Activated naive CD4-positive, alpha-beta T cell (primary cell): ENCODE measurements at places on chromosomes 7 and 10.

DNA sequence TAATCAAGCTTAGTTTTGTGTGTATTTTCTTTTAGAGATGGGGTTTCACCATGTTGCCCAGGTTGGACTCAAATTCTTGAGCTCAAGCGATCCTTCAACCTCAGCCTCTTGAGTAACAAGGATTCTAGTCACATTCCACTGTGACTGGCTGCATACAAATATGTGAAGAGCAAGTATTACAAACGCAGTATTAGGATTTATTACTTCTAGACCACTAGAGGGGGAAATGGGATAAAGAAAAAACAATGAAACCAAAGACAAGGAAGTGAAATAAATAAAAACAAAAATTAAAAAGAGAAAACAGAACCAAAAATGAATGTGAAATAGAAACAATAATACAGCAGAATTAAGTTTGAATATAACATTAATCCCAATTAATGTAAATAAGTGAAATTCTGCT, 308.7 kb downstream of the ANKRD30A start:
- no peak for DNase-seq

DNA sequence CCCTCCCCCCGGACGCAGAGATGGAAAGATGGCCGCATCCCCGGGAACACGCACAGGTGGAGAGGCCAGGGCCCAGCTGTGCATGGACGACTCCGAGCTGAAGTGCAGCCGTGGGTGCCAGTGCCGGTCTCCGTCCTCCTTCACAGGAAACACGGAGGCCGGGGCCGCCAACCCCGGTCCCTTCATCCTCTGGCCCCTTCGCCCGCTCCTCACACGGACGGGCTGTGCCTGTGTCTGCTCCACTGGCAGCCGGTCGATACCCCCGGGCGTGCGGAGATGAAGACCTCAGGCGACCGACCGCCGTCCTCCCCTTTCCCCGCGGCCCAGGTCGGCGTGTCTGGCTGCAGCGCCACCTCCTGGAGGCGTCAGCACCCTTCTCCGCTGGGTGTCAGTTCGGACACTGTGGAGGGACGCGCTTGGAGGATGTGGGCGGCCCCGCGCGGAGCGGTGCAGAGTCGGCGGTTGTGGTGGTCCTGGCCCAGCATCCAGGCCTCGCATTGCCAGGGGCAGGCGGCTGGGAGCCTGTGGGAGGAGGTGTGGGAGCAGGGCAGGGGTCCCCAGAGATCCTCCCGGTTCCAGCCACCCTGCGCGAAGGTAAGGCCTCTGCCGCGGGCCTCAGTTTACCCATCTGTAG, 9.9 kb downstream of the ZNF511 start:
- peak; percentile 63 for DNase-seq

DNA sequence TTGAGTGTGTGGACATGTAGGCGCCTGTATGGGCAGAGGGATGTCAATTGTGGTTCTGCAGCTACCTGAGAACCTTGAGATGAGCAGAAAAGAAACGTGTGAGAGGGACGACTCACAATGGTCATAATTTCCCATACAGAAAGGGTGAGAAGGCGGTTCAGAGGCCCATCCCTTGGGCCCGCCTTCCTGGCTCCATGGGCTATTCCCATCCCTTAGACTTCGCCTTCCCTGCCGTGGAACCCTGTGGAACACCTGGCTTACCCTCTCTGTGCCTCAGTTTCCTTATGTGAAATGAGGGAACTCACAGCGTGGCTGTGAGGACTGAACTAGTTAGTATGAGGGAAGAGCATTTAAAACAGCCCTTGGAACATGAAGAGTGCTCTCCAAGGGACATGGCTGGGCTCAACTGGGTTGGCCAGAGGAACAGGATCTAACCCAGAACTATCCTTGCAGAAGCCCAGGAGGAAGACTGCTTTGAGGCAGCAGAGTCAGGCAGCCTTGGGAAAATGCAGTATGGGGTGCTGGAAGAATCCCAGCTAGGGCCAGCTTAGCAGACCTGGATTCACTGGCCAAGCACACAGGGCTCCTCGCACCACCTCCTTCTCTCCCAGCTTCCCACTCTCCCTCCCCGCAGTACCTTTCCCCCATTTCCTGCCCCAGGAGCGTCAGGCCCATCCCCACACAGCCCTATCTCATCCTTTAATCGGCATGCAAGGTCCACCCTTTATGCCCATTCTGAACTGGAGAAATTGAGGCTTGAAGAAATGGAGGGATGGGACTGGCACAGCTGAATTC, 11.1 kb upstream of the ZMIZ1 start:
- DNase-seq = no peak

- no peak for DNase-seq
Measured at GRCh38 chr10:129832573-129833467, 131.3 kb downstream of the EBF3 start.

DNA sequence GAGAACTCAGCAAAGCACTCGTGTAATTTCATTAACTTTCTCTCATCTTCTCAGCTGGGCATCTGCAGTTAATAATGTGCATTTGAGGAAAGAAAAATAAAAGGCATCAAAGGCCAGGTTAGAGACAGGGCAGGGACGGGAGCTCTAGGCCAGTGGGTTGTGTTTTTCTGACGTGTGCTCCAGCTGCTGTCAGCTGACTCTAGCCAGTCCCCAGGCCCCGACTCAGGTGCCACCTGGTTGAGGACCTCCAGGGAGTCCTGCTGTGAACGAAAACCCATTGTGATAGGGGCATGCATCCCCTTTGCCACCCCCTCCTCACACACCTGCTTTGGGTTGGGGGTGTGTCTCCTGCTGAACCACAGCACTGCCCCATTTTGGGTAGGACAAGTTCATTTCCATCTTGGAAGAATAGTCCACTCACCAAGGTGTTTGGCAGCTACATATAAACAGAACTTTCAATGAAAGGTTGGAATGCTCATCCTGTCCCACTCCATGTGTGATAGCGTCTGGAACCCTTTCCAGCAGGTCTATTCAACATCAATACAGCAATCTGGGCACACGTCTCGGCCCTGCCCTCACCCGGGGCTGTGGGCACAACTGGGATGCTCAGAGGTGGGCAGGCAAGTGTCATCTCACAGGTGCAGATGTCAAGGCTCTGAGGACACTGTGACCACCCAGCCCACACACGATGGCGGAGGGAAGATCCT, 146.1 kb upstream of the FAM20C start:
- no peak for DNase-seq

- DNase-seq = no peak
Measured at GRCh38 chr7:96697822-96698221, 11.8 kb downstream of the SEM1 start.

DNA sequence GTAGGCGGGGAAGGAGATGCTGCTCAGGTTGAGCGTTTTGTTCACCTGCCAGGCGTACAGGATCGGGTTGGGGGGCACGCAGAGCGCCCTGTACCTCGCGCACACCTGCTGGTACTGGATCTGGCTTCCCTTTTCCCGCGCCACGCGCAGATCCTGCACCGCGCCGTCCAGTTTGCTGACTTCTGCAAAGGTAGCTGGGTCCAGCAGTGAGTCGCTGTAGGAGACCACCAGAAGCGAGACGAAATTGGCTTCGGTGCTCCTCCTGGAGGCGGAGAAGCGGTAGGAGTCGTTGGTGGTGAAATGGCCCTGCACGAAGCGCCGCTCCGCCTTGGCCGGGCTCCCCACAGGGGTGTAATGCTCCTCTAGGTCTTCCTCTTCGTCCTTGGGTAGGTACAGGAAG, 90.7 kb upstream of the RAB18 start:
- no peak for DNase-seq

DNA sequence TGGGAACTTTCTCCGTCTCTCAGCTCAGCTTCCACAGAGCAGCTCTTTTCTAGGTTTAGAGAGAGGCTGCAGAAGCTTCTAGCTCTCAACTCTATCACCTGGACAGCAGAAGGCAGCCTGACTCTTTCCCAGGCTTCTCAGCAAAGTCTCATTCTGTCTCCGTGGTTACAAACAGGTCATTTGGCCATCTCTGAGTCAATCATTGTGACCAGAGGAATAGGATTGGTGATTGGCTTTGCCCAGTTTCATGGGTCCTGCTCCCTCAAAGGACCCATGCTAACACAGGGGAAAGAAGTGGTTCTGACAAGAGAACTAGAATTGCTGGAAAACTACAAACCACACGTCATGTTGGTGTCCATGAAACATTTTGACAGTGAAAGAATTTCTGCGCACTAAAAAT, 43.6 kb downstream of the PRR15 start:
- no peak for DNase-seq

- no peak for DNase-seq
Measured at GRCh38 chr10:30062090-30062489, 2.7 kb upstream of the JCAD start.

DNA sequence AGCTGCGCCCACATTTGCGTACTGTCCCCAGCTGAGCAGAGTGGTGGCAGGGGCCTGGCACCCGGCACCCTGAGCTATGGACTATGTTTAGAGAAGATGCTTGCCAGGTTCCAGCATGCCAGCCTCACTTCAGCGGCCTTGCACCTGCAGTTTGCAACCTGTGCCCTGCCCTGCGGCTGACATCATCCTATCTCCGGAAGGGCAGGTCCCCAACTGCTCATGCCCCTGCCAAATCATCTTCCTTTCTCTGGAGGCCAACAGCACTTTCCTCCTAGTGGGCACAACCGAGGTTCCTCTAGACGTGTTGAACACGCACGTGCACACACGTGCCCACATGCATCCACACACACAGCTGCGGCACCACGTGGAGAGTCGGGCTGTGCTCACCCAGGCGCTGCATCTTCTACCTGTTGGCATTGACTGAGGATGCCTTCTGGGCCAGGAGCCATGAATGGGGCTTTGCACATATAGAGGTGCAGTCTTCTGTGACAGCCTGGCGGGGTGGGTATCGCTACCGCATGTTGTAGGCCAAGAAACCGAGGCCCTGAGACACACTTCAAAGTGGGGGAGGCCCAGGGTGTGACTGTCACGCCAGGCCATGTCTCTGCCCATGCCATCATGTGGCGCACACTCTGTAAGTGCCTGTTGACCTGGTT, 24.5 kb downstream of the CNPY1 start:
- DNase-seq = no peak

GRCh38 chr7:74006032-74006431, 21.9 kb upstream of the ELN start:
- no peak for DNase-seq

DNA sequence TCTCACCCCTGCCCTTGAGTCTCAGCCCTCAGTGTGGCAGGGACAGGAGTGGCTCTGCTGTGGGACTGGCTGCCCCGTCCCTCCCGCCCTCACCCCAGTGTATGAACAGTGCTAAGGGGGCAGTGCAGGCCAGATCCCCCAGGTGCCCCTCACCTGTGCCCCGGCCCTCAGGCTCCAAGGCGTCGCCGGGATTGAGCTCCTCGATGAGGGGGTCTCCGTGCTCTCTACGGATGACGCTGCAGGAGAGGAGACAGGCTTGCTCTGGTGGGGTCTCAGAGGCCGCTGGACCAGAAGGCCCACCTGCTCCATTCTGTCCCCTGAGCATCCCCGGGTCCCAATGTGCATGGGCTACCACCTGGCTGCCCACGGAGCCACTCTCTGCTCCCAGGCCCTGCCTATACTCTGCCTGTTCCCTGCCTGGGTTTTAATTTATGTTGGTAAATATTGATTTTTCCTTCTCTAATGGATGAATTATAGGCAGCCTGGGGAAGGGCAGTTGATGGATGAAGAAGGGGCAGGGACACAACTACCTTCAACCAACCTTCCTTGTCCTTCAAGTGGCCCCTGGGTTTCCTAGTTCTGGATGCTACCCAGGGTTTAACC, 47.2 kb downstream of the GOLGA7B start:
- no peak for DNase-seq

GRCh38 chr7:34322841-34323240, 335.2 kb upstream of the NPSR1 start:
- DNase-seq = no peak

DNA sequence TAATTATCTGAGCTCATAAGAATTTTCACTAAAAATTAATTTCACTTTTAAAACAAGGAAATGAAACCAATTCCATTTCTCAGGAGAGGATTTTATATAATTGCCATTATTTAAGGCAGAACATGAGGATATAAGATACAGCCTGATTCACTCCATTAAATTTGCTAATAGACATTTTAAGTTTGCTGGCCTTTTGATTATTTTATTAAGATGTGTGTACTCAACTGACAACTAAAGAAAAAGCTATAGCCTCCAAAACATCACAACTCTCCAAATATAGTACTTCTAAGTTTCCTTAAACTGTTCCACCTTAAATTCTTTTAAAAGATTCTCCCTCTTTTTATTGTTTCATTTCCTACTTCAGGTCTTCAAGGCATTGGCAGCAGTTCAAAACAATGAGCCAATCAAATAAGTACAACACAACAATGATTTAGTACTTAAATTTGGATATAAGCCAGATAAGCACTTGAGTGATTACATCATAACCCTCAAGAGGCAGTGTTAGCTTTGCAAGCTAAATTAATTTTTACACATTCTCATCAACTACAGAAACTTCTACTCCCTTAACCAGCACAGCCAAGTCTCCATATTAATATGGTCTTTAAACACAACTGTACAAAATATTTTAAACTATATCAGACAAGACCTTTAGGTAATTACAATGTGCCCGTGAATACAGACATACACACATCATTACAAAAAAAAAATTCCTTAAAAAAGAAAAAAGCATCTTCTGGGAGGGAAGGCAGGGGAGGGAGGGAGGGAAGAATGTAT, 121.8 kb downstream of the KMT2C start:
- no peak for DNase-seq

DNA sequence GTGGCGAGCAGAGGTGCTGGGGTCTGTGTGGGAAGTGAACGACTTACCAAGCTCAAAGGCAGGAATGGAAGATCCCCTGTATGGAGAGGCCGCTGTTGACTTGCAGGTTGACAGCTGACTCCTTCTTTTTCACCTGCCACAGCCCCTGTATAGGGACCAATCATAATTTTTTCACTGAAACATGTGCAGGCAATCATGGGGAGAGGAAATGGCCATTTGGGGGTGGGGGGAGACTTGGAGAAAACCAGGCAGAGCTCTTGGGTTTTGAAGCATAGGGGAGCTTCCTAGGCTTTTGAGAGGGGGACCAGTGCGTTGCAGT, 101.4 kb downstream of the WDR37 start:
- no peak for DNase-seq

DNA sequence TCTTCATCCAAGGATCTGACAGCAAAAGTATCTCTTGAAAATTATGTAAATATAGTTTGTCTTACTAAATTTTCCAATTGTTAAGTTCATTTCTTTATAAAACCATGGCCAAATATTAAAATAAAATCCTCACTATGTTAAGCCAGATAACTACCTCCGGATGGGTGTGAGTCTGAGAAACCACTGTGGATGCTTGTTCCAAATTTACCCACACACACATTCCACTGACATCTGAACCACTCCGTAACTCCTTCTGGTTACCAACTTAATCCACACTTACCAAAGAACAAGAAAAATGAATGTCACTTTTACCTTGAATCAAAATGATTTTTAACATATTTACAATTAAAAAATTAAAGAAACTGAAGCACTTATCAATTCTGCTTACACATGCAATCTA, 19.7 kb downstream of the CYTH3 start:
- DNase-seq = no peak

DNA sequence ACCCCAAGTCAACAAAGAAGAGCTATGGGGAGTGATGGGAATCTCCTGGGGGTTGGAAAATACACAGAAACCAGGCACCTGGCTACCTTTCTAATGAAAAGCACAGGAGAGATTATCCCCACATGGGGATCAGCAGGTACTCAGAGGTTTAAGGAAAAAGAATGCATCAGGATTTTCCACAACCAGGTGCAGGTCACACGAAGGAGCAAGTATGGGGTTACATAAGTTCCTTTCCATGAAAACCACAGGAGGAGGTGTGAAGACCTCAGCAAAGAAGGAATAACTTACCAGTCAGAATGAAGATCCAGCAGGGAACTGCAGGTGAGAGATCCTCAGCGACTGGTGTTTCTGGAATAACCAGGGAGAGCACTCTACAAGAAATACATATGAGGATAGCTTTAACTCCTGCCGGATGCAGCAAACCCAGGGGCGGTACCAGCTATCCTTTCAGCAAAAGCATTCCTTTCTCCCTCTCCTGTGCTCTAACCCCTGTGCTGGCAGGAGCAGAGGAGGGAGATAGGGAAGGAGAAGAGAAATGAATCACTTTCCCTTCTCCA, 116.7 kb upstream of the TMEM106B start:
- no peak for DNase-seq
